ENCODE measurements at places on chromosomes 13 and 19.

- DNase-seq = no peak
These were observed 1.7 kb upstream of the RPS5 start for GRCh38 chr19:58385313-58385890.

GRCh38 chr13:99256709-99257108 is 1.5 kb downstream of the GPR18 start:
- no peak for DNase-seq

DNA sequence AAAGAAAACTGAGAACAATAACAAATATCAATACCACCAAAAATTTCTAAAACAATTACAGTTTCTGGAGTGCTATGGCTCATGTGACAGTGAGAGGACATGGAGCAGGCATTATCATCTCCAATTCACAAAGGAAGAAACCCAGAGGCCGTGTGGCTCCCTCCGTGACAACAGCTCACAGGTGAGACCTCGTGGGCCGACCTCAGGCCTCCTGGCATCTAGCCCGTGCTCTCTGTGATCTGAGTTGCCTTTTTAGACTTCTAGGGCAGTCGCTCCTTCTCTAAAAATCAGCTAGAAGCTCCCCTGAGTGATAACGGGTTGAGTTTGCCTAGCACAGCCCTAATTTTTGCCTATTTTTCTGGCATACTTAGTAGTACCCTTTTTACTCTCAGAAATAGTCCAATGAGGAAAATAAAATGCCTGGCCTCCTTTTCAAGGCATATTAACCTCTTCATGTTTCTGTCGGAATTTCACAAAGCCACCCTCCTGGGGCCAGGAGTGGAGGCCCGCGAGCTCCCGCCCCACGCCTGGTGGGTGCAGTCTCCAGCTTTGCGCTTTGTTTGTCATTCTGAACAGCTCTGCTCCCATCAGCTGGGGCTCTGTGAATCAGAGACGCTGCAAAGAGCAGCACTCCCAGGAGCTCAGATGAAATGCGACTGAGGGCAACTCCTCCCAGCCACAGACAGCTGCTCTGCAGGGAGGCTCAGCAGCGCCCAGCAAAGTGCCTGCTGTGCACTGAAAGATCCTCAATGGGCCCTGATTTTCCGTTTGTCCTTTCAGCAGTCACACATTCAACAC is 292.5 kb downstream of the UQCRFS1 start:
- DNase-seq = no peak

DNA sequence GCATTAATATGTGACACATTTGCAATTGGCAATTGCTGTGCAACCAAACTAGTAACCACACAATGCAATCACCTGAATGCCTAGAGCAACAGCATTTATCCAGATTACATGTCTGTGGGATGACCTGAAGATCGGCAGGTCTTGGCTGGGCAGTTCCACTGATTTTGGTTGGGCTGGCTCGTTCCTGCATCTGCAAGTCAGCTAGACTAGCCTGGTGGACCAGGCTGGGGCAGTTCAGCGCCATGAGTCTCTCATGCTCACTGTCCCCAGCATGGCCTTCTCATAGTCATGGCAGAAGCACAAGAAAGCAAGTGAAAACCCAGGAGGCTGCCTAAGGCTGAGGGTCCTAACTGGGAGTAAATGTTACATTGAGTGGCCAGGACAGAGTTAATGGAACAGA is 229.1 kb upstream of the TSHZ3 start:
- no peak for DNase-seq

GRCh38 chr19:8638078-8638619 is 7.7 kb downstream of the NFILZ start:
- no peak for DNase-seq

DNA sequence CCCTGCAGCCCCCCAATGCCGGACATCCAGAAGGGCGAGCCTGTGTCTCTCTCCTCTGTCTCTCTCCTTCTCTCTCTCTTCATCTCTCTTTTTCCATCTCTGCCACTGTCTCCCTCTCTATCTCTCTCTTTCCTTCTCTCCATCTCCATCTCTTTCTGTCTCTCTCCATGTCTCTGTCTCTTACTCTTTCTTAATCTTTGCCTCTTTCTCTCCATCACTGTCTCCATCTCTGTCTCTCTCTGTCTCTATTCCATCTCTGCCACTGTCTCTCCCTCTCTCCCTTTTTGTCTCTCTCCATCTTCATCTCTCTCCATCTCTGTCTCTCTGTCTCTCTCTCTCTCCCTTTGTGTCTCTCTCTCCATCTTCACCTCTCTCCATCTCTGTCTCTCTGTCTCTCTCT is 25.7 kb upstream of the TCF3 start:
- DNase-seq = no peak

GRCh38 chr13:43316946-43317353 is 293.6 kb downstream of the DNAJC15 start:
- DNase-seq = no peak

GRCh38 chr13:113073942-113074341 is 31.6 kb upstream of the F7 start:
- no peak for DNase-seq

- no peak for DNase-seq
These were observed 4.1 kb downstream of the PIP5K1C start for GRCh38 chr19:3695986-3696659.

- no peak for DNase-seq
These were observed 83.1 kb downstream of the ZNF557 start for GRCh38 chr19:7152568-7152967.

DNA sequence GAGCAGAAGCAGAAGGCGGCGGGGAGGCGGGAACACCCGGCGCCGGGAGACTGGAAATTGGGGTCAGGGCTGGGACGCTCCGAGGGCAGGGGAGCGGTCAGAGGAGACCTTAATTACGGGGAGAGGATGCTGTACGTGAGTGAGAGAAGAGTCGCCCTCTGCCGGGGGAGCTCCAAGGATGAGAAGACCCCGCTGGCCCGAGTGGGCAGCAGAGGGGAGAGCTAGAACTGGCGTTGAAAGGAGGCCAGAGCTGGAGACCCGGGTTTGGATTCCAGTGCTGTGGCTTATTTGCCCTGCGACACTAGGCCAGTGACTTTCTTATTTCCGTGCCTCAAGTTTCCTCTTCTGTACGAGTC is 536 bp downstream of the FAM32A start:
- DNase-seq = peak; percentile 40

DNA sequence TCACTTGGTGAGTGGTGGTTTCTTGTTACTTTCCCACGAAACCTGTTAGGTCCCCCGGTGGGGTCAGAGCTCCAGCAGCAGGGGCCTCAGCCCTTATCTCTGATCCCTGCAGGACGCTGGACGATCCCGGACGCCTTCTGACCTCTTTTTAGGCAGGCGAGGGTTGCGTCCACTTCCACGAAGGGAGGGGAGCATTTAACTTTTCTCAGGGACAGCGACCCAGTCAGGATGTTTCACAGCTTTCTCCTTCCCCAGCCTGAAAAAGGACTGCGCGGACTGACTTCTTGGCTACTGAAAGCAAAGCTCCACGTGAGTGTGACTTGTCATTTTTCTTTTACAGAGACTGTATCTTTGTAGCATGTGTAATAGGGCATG is 692 bp downstream of the ZNF234 start:
- no peak for DNase-seq

- no peak for DNase-seq
These were observed 45.7 kb upstream of the ZNF730 start for GRCh38 chr19:23071147-23071511.

DNA sequence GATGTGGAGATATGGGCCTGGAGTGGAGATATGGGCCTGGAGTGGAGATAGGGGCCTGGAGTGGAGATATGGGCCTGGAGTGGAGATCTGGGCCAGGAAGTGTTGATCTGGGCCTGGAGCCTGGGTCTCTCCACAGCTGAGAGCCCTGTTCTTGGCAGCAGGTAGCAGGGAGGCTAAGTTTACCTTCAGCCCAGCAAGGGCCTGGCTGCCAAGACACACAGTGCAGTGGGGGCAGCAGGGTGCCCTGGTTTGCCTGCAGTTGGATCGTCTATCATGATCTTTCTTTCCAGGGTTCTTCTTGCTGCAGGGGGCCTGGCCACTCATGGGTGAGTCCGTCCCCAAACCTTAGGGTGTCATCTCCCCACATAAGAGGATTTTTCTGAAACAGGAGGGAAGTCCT is 687 bp downstream of the KIR3DL2 start:
- no peak for DNase-seq

DNA sequence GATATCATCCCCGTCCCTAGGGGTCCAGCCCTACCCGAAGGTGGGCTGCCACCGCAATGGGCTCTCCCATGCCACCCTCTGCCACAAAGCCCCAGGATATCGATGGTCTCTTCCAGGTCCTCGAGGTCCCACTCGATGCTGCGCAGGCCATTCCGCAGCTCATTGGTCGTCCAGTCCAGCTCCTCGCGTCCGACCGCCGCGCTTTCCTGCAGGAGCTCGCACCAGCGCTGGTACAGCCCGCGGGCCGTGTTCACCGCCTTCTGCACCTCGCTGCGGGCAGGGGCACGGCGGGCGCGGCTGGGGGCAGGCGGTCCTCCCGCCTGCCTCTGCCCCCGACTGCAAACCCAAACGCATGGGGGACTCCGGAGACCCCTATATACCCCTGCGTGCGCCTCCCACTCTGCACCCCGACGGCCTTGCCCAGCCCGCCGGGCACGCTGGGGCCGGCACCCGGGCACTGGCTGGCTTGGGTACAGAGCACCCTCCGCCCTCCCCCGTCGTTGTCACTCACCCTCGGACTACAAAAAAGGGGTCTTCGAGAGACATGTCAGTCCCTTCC is 468 bp downstream of the STX10 start:
- DNase-seq = no peak

DNA sequence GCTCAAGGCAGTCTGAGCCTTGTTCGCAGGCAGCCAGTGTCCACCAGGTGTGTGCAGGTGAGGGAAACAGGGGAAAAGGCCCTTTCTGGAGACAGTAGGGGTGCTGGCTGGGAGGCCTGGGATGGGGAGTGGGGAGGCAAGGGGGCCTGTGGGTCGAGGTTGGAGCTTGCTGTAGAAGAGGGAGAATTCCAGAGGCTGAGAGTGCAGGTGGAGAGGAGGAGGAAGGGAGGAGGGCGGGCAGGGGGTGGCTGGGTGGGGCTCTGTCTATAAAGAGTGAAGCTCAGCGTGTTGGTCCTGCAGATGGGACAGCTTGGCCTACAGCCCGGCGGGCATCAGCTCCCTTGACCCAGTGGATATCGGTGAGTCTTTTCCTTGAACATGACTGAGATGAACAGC is at the start of gene CCL25:
Gene CCL25 (plus strand): TSS at position 297 of the 396 bp plus-strand sequence. CDS start 290 bp downstream, outside the sequence.
- no peak for DNase-seq

GRCh38 chr19:281992-282391 is 9.2 kb downstream of the PLPP2 start:
- no peak for DNase-seq

- DNase-seq = peak; percentile 48
These were observed 792 bp upstream of the LENG8 start for GRCh38 chr19:54448040-54448773.

- DNase-seq = no peak
These were observed 666.6 kb downstream of the SLITRK1 start for GRCh38 chr13:83215627-83216026.

DNA sequence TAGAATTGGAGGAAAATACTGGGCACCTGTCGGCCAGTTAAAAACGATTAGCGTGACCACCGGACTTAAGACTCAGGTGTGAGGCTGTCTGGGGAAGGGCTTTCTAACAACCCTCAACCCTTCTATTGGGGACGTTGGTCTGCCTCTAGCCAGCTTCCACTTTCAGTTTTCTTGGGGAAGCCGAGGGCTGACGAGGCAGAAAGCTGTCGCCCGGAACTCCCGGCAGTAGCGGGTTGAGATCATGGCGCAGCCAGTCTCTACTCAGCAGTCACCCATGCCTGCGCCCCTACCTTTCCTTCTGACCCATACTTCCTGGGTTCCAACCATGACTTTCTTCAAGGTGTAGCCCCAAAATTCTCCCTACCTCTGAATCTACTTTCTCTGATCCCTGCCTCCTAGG is 1424.1 kb downstream of the SLITRK1 start:
- DNase-seq = no peak

DNA sequence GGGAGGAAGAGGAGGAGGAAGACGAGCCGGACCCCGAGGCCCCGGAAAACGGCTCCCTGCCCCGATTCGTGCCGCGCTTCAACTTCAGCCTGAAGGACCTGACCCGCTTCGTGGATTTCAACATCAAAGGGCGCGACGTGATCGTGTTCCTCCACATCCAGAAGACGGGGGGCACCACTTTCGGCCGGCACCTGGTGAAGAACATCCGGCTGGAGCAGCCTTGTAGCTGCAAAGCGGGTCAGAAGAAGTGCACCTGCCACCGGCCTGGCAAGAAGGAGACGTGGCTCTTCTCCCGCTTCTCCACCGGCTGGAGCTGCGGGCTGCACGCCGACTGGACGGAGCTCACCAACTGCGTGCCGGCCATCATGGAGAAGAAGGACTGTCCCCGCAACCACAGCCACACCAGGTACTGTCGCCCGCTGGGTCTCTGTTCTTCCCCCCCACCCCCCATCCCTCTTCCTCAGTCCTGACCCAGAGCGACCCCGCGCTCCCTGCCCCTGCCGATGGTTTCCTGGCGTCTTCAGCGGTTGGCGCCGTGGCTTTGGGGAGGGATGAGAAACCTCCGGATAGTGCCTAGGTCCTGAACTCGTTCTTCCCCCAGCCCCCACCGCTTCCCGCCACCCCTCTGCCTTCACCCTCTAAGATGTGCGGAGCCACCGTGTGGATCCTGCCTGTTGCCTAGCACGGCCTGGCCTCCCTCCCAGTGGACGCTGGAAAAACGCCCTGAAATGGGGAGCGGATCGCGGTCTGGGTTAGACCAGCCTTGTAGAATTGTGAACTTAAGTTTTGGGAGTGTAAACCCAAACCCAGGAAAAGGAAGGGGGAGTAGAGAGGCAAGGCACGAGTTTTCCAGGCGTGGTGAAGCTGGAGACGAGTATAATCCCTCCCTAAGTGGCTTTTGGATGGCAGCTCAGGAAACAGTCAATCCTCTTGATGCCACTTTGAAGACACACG is 1.5 kb downstream of the HS6ST3 start:
- DNase-seq = no peak

- DNase-seq = no peak
These were observed 22.7 kb upstream of the NAXD start for GRCh38 chr13:110592665-110593064.

DNA sequence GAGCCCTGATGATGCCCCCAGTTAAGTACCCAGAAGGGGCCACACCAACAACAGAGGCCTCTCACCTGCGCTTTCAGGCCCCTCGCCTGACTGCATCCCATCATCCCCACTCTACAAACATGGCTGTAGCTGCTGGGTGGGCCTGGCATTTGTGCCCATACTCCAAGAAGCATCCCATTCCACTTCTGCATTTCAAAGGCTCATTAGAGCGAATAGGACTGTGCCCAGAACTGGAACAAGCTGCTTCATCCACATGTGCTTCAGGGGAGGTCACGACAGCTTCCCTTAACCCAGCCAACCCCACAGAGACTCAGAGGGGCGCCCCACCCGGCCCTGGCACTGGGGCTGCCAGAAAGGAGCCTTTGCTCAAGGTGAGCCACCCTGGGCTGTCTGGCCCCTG is 156.9 kb downstream of the SIPA1L3 start:
- DNase-seq = no peak

GRCh38 chr19:10259162-10259905 is 7.3 kb downstream of the MRPL4 start:
- DNase-seq = peak; percentile 92

All from CD4-positive, alpha-beta T cell treated with Interleukin-4 for 1 hour (primary cell).